ENCODE measurements at places on chromosomes 3 and 15.

GRCh38 chr3:184133840-184134745 lies 1.1 kb upstream of the EIF2B5 start:
- peak; percentile 95 for DNase-seq

GRCh38 chr3:33473813-33474212 lies 33.6 kb upstream of the UBP1 start:
- DNase-seq, result no peak

DNA sequence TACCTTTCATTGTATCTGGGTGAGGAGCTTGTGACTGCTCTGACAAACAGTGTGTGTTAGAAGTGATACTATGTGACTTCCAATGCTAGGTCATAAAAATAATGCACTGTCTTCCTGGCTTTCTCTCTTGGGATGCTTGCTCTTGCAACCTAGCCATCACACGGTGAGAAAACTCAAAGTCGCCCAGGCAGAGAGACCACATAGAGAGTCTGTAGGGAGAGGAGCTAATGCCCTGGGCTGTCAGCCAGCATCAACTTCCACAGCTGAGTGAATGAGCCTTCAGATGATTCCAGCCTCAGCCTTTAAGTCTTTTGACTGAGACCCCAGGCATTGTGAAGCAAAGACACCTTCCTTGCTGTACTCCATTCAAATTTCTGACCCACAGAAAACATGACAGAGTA lies 220.6 kb upstream of the SGO1 start:
- no peak for DNase-seq

GRCh38 chr3:177944228-177944661 lies 592.0 kb upstream of the KCNMB2 start:
- no peak for DNase-seq

GRCh38 chr3:175493301-175493700 lies 634.2 kb downstream of the NAALADL2 start:
- DNase-seq, result no peak

GRCh38 chr15:25785641-25786025 lies 77.5 kb downstream of the ATP10A start:
- no peak for DNase-seq

DNA sequence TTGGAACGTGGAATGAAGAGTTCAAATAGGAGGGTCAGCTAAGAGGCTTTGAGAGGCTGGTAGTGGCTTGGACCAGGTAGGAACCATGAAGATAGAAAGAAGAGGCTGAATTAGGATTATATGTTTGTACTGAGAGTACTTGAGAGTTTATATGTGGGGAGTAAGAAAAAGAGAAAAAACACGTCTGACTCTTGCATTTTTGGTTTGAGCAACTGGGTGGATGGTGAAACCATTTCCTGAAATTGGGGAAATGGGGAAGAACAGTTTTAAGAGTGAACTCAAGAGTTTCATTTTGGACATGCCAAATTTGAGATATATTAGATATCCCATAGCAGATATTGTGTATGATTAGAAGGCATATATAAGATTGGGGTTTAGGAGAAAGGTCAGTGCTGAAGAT lies 92.9 kb upstream of the TNIK start:
- no peak for DNase-seq

- no peak for DNase-seq
These were observed 8.1 kb upstream of the LRRK1 start for GRCh38 chr15:100911086-100911485.

- DNase-seq, result no peak
These were observed 12.5 kb upstream of the SLC26A6 start for GRCh38 chr3:48647714-48648113.

GRCh38 chr3:67635257-67635656 lies 19.2 kb downstream of the SUCLG2 start:
- DNase-seq, result no peak

DNA sequence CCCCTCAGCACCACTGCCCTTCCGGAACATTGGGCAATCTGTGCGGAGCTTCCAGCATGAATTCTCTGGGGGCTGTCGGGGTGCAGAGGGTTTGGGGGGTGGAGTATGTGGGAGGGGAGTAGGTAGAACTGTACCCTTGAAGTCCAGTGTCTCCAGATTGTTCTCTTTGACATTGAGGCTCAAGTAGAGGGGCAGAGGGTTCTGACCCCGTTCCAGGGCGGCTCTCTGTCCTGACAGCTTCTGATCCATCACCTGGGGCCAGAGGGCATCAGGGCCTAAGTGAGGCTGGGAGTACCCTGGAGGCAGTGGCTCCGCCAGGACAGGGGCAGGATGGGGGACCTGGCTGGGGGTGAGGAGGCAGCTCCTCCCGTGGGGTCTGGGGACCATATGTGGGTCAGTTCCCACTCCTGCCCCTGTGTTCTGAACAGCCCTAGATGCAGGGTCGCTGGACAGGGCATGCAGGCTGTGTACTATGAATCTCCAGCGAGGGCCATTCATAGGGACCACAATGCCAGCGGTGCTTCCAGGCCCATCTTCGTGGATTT lies 22.1 kb downstream of the PLA2G4D start:
- no peak for DNase-seq

DNA sequence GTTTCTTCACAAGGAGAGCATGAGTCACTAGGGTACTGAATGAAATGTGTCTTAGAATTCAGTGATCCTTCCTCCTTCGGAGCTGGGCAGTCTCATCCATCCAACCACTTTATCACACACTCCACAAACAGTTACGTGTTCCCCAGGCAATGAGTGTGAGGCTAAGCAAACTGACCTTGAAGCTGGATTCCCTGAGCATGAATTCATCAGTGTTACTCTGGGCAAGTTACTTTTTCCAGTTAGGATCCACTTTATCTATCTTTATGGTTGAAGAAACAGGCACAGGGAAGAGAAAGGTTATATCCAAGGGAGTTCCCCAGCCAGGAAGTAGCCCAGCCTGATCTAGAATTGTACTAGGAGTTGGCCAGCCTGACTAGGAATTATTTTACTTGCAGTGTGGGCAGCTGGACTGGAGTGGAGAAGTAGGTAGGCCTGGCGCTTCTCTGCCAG lies 17.1 kb upstream of the GCNT3 start:
- no peak for DNase-seq

DNA sequence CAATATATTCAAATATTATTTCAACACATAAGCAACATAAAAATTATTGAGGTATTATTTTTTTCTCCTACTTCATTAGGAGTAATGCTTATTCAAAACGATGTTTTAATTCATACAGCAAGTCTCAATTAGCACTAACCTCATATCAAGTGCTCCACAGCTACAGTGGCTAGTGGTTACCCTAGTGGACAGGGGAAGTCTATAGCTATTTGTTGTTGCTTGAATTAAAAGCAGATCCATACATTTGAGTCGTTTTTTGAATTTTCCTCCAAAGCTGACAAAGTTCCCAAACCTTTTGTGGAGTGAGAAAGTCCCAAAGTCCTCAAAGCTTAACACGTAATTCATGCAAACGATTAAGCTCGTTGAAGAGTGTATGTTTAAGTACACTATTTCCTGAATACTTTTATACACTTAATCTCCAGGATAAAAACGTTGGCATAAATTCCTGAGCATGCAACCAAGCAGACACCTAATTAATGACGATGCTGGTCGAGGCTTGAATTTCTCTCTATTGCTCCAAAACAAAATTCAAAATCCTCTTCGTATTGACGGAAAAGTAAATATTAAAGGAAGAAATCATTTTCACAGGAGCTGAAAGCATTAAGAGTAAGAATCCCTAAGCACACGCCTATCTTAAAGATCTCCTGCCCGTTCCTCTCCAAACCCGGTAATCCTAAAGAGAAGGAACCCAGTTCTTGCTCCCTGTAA lies 985 bp downstream of the VPS13C start:
- DNase-seq, result peak; percentile 13

DNA sequence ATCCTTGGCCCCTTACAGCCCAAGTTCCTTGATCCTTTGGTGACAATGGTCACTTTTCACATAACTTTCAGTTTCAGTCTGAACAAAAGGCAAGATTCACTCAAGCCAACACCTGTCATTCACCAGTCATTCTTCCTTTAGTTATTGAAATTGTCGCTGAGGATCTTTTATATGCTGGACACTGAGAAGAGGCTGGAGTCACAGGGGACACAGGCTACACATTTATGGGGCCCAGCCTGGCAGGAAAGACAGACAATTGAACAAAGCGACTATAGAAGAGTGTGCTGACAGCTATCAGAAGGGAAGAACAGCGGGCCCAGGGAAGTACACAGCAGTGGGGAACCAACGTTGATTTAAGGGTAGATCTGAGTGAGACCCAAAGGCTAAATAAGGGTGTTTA lies 69.8 kb upstream of the PROK2 start:
- DNase-seq, result no peak

- DNase-seq, result no peak
These were observed 28.2 kb downstream of the PIK3CB start for GRCh38 chr3:138806376-138807080.

- DNase-seq, result peak; percentile 87
These were observed 722 bp upstream of the ZXDC start for GRCh38 chr3:126476166-126477060.

GRCh38 chr15:71456362-71456761 lies 341.1 kb downstream of the THSD4 start:
- no peak for DNase-seq

- DNase-seq, result no peak
These were observed 15.3 kb downstream of the ANKRD28 start for GRCh38 chr3:15782429-15782828.

DNA sequence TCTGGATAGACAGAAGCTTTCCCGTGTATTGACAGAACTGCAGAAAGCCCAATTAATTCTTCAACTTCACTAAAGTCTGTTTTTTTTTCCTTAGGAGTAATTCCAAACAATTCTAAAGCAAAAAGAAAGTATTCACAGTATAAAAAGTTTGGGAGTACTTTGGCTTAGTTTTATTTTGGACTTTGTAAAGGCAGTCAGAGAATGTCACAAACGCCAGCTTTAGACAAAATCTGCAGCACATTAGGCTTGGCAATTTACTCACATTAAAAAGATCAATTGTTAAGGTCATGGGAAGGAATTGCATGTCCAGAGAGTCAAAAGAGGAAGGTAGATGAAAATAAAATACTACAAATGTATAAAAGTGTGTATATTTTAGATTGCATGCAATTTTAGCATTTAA lies 47.5 kb upstream of the GBE1 start:
- no peak for DNase-seq

GRCh38 chr3:88248658-88249057 lies 98.9 kb downstream of the C3orf38 start:
- no peak for DNase-seq

DNA sequence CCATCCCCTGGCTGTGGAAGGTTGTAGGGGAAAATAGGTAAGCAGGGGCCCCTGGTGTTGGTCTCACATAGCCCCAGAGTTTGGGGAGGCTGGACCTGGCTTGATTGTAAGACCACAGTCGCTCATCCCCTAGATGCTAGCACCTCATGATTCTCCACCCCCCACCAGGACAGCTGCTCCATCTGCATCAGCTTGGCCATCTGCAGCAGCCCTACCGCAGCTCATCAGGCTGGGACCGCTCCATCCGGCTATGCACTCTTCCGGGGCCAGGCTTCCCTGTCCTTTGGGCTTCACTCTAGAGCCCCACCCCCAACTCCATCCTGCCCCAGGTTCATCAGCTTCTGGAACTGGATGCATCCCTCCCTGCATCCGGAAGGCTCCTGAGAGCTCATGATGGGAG lies 12.6 kb downstream of the SCN5A start:
- DNase-seq, result no peak

DNA sequence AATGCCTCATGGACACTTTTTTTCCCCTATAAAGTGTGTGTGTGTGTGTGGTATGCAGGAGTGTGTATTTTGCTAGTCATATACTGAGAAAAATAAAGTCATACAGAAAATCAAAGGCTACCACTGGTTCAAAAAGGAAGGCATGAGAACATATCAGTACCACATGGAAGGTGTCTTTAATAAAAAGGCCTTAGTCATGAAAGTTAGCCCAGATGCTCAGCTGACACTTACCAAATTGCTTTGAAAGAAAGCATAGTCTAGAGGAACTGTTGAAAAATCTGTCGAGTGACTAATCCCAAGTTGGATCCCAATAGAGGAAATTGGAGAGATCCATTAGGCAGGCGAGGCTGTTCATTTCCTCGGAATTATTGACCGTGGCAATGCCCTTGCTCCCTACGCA lies 432.9 kb upstream of the CFAP20DC start:
- no peak for DNase-seq

GRCh38 chr3:162211470-162211869 lies 714.9 kb downstream of the OTOL1 start:
- DNase-seq, result no peak

- no peak for DNase-seq
These were observed 38.0 kb downstream of the SRPRB start for GRCh38 chr3:133843634-133844033.

GRCh38 chr3:139455855-139456254 lies 20.5 kb downstream of the RBP2 start:
- no peak for DNase-seq

GRCh38 chr15:70976851-70977250 lies 84.2 kb downstream of the LRRC49 start:
- no peak for DNase-seq

- peak; percentile 38 for DNase-seq
These were observed 818.8 kb upstream of the LMCD1 start for GRCh38 chr3:7682822-7683229.

DNA sequence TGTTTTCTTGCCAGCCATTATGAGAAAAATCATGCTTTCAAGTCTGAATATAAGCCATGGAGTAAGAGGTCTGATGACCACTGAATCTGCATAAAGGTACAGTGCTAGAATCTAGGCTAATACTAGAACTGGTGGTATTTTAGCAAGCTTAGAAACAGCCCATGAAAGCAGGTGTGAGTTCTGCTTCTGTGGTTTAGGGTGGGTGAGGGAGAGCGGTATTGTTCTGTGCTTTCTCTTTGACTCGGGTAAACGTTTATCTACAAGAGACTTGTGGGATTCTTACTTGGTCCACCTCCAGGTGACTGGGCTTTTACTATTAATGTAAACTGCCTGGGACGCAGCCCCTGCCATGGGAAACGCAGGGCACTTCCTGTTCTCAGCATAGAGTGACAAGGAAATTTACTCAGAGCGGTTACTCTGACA lies 55.2 kb downstream of the PGPEP1L start:
- no peak for DNase-seq

GRCh38 chr3:160163229-160163878 lies 61.9 kb upstream of the C3orf80 start:
- DNase-seq, result no peak

DNA sequence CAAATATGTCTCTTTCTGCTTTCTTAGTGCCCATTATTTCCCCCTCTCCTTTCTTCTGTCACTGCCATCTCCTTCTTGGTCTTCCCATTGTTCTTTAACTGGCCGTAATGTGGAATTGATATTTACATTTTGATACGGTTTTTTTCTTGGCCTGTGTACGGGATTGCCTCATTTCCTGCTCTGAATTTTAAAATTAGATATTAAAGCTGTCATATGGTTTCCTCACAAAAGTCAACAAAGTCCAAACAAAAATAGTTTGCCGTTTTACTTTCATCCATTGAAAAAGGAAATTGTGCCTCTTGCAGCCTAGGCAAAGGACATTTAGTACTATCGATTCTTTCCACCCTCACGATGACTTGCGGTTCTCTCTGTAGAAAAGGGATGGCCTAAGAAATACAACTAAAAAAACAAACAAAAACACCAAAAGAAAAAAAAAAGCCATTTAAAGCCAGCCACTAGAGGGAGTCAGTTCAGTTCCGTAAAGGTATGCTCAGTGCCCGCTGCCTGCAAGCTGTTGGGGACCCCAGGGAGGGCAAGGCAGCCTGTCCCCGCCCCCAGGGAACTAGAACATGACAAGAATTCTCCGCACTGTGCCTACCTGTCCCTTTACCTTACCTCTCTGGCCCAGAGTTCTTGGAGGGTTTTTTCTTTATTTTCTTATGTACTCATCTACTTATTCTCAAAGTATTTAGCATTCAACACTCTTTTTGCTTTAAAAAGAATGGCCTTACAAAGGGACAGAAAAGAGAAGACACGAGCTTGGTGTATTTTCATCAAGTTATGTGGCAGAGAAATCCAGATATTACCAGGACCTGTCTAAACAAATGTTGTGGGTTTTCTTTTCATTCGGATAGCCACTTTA lies 30.0 kb upstream of the NR2E3 start:
- no peak for DNase-seq

All from NCI-H526 (cell line).